ENCODE measurements at places on chromosomes 3 and 15.

DNA sequence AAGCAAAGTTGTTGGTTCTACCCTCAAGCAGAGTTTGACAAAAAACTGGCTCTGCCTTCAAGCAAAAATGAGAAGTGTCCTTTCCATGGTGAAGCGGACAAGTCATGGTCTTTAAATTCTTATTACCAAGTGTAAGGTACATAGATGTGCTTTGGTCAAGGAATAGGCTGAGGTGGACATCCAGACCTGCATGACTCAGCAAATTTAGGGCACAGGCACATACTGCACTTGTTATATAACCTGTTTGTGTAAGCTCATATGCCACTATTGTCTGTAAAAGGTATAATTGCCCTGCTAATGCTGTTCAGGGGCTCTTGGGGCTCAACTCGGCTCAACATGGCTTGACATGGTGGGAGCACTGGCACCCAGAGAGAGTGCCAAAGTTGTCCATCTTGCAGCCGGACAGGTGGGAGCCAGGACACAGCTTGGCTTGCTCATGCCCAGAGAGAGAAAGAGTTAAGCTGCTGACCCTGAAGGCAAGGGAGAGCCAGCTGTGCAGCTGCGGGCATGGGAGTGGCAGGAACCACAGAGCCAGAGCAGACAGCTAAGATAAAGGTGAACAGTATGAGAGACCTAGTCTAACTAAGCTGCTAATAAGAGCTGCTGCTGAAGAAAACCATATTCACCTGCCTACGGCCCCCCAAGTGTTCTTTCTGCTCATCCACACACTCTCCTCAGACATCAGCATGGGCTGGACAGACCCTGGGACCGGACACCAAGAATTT, 17.7 kb downstream of the MCCC1 start:
- no peak for DNase-seq

- DNase-seq: no peak
These were observed 13.6 kb downstream of the WNT7A start for GRCh38 chr3:13866041-13866965.

DNA sequence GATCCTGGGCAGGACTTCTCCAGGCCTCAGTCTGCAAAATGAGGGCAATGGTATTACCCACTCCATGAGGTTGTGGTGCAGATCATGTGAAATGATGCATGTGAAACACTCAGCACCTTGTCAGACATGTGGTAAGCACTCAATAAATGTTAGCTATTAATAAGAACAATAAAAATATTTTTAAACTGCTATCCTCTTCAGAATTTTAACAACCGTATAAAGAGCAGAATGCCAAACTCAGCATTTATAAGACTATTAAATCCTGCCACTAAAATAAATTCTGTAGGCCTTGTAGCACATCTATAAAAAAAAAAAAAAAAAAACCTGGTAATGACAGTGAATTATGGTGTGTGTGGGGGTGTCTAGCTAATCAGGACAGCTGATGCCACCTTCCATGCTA, 213.9 kb upstream of the UMPS start:
- DNase-seq: no peak

DNA sequence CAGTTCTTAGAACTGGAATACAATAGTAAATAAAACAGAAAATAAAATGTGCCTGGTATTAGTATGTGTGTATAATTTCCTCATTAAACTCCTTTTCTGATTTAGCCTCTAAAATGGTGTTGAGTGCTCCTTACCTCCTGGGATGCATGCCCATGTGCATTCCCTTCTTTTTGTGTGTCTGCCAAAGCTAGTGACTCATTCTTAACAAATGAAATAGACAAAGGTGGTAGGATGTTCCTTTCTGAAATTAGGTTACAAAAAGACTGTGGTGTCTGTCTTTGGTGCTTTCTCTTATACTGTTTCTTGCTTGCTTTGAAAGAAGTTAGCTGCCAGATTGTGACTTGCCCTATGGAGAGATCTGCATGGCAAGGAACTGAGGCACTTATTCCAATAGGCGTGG, 623.7 kb downstream of the GRM7 start:
- DNase-seq: no peak

DNA sequence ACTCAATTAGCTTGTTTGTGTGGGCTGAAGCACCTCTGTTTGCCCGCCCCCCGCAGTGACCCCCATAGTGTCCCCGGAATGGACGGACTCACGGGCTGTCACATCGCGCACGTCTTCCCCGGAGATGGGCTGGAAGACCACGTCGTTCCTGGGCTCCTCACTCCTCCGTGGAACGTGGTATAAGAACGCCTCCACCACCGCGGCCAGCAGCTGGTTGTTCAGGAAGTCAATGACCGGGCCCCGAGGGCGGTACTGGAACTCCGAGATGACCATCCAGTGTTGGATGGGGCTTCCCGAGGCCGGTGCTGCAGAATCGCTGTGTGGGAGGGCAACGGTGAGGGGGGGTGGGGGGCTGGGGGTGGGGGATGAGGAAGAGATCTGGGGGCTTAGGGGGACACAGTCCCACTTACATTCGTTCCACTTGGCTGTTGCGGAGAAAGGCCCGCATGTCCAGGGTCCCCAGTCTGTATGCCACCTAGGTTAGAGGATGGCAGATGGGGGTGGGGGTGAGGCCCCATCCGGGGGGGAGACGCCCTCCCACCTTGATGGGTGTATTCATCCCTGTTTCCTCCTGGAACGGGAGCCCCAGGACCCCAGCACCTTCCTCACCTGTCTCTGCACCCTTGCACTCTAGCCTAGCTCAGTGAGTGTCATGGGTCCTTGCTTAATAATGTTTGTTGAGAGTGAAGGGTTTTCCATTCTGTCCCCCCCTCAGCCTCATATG, 30.2 kb downstream of the MUC20 start:
- no peak for DNase-seq

- DNase-seq: no peak
These were observed 513.3 kb upstream of the SEMA6D start for GRCh38 chr15:47203993-47204392.

DNA sequence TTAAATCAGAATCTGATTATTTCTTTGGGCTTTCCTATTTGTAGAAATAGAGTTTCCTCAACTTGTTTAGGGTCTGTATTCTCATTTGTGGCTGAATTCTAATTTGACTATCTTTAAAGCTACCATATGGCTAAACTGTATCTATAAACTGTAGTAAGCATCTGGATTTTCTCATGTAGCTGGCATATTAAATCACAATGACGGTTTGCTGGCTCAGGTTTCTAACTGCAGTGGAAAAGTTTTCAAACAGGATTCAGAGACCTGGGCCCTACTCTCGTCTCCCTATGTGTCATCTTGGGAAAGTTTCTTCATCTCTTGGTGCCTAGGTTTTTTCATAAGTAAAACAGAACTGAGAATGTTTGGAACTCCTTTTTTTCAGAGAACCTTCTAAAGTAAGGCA, 68.3 kb downstream of the GALK2 start:
- no peak for DNase-seq

GRCh38 chr3:127888564-127889107, 26.4 kb upstream of the KBTBD12 start:
- no peak for DNase-seq

DNA sequence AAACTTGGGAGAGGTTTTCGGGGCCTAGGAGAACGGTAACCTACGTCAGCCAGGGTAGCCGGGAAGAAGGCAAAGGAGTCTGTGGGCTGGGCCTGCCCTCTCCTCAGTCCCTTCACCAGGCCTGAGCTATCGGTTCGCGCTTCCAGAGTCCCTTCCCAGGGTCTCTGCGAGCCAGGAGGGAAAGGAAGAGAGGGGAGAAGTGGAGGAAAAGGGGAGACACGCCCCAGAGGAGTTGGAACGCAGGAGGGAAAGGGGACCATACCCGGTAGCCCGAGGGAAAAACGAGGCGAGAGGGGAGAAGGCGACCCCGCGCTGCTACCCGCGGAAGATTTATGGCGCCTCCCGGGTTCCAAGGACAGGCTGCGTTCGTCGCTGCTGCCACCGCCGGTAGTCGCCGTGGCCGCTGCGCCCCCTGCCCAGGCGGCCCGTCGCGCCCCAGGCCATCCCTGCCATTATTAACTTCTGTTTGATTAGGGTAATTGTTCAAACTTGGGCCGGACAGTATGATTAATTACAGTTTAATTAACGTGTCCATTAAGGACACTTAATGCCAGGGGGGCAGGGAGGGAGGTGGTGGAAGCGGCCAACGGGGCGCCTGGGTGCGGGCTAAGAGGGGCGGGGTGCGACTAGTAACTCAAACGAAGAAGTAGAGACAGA, 3.4 kb upstream of the SKOR1 start:
- DNase-seq: no peak

GRCh38 chr3:152381881-152382295, 113.2 kb downstream of the MBNL1 start:
- no peak for DNase-seq

DNA sequence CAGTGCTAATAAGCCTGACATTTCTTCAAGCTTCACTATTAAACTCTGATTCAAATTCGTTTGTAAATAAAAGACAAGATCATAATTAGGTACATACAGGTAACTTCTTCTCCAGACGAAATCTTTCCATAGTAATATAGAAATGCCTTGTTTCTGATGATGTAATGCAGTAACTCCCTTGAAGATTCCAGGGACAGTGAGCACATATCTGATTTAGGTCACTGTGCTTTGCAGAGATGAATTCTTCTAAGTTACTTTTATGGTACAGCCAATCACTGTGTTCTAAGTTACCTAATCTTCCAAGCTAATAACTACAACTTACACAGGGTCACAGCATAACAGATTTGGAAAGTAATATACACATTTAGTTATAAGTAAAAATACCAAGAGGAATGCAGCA, 27.6 kb downstream of the SLC4A7 start:
- no peak for DNase-seq

GRCh38 chr3:44509393-44509921, 32.0 kb upstream of the ZNF445 start:
- no peak for DNase-seq
